ENCODE measurements at places on chromosomes 5 and 9. TPM values are rescaled to one million over a fixed set of nuclear protein-coding genes. Genes with fewer than 3 reads are reported as not detected.

Gene JAKMIP2
- total RNA-seq: 56.3 TPM

Gene PCDHAC2
- total RNA-seq: 29.8 TPM

Gene ARHGEF28
- 6.1 TPM for total RNA-seq

Gene GPX8
- 1.2 TPM for total RNA-seq
